ENCODE measurements at places on chromosomes 7 and 10.

GRCh38 chr7:16916105-16916639 lies 34.4 kb upstream of the AGR3 start:
- DNase-seq = no peak

GRCh38 chr10:33335801-33336581 lies 1.5 kb upstream of the NRP1 start:
- no peak for DNase-seq

GRCh38 chr7:37377231-37377630 lies 71.4 kb downstream of the ELMO1 start:
- no peak for DNase-seq

- no peak for DNase-seq
Measured at GRCh38 chr10:77350134-77350533, 287.5 kb downstream of the KCNMA1 start.

GRCh38 chr10:54613162-54613561 lies 187.9 kb downstream of the PCDH15 start:
- DNase-seq = no peak

DNA sequence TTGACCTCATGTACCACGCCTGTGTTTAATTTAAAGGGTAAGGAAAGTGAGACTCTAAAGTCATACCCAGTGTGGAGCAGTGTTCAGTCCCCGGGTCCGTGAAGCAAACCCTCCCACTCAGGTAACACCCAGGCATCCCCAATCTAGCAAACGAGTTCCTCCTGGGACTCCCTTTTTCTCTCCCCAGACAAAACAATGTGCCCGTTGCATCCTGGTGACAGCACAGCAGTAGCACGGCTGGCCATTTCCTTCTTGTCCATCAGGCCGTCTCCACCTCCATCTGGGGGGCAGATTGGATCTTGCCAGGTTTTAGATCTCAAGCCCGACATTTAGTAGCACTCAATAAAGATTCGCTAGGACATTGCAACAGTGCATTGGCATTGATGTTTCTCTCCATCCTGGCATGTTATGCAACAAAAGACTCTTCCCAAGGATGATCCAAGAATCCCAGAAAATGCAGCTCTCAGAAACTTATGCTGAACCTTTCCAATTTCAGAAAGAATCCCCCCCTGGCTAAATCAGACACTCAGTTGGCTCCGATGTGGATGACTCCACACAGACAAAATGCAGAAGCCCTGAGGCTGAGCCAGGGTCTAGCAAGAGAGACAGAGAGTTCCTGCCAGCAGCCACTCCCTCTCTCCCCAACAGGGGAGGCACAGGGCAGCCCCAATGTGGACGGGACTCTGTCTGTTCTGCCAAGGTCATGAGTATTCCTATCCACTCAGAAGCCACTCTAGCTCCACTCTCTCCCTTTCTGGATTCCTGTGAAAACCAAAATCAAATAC lies 274.5 kb upstream of the MGMT start:
- DNase-seq = no peak

DNA sequence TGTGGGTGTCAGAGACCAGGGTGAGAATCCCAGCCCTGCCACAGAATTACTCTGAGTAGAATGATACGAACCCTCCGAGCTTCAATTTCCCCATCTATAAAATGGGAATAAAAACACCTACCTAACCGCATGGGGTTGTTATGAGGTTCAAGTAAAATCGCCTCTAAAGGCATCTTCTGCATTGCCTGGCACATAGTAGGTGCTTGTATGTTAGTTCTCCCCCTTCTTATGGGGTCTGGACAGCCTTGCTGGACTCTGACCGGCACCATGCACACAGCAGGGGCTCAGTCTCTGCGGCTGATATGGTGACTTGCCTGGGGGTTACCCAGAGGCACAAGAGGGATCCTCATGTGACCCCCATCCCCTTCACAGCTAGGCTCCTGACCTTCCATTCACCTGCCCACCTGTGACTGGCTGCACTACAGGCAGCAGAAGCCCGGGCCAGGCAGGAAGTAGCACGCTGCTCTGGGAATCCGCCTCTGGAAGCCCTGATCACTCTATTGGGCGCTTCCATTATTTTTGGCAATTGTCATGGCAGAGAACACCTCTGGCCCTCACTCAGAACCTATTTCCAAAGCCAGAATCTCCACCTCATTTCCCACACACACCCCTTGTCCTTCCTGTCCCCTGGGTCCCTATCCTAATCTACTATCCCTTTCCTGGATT lies 6.0 kb downstream of the SH3PXD2A start:
- DNase-seq = no peak

DNA sequence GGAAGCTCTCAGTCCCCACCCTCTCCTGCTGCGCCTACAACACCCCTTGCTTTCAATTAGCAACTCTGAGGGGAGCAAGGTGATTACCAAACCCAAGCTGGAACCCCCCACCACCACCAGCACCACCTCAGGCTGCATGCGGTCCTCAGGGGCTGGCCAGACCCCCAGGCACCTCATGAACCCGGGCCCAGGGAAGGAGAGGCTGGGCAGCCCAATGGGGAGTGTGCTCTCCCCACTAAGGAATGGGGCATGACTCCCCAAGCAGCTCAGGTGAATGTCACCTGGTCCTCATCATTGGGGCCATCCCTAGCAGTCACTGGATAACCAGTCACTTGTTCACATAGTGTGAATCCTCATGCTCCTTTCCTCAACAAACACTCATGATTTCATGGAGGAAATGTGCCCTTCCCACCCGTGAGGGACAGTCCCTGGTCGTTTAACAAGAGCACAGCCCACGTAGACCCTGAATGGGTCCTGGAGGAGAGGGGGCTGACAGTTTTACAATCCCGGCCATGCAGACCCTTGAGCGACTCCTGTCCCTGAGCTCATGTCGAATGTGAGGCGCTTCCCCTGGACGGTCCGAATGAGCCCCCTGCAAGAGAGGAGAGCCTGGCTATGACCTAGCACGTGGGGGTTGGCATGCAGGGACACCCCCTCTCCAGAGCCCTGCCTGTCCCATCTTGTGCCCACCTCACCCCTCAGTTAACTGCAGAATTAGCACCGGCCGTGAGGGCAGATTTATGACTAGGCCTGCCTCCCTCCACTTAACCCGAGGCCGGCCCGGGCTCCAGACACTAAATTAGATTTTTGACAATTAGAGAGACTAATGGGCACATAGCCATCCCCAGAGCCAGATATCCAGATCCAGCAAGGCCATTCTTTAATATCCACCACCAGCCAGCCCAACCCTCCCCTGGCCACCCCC lies 29.1 kb downstream of the POLL start:
- no peak for DNase-seq

- no peak for DNase-seq
Measured at GRCh38 chr7:85396676-85397075, 209.8 kb upstream of the SEMA3D start.
